ENCODE measurements at places on chromosomes 7 and 10.

GRCh38 chr10:73053275-73053674, 43.4 kb downstream of the P4HA1 start:
- DNase-seq = no peak

GRCh38 chr10:29559996-29560395, 74.8 kb downstream of the SVIL start:
- DNase-seq = no peak

DNA sequence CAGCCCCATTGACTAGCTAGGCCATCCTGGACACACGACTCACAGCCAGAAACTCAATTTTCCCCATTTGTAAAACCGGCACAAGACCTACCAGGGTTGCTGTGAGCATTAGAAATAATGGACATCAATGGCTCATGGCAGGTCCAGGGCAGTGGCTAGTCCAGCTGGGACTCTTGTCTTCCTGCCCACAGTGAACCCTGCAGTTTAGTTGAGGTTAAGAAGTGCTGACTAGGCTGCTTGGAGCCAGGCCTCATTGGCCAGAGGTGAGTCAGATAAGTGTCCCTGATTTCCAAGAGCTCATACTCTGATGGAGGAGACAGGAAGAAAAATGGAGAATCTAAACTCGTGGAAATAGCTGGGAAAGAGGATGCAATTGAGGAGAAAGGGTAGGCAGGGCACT, 123.4 kb upstream of the ZNF92 start:
- no peak for DNase-seq

- DNase-seq = no peak
Observed at GRCh38 chr7:137209151-137209817, 134.2 kb downstream of the PTN start.
